Body of pancreas (tissue), 4 donors: ENCODE measurements at places on chromosomes 4 and X. TPM values are rescaled to one million over a fixed set of nuclear protein-coding genes. Genes with fewer than 3 reads are reported as not detected.

The S100P gene
- total RNA-seq, result 1.0 TPM

- no peak for DNase-seq
- H3K36me3 ChIP-seq, result no peaks in the 10 kb centered on the region
- no peak overlapping the region for H3K27ac ChIP-seq
- peaks cover 14% of the 10 kb centered on the region for H3K4me1 ChIP-seq
These were observed 107.6 kb downstream of the PDLIM5 start for GRCh38 chr4:94559351-94559806.

- peak overlapping the region; percentile 67 for H3K27ac ChIP-seq
- H3K27me3 ChIP-seq, result no peaks in the 10 kb centered on the region
- peaks cover 17% of the 10 kb centered on the region for H3K4me1 ChIP-seq
These were observed 44.4 kb upstream of the STAG2 start for GRCh38 chrX:123917069-123917468.

GRCh38 chrX:19389227-19389845, 45.6 kb downstream of the PDHA1 start:
- H3K4me1 ChIP-seq, result no peaks in the 10 kb centered on the region
- H3K36me3 ChIP-seq, result no peaks in the 10 kb centered on the region
- H3K27me3 ChIP-seq, result no peaks in the 10 kb centered on the region
- no peak for DNase-seq
- no peak overlapping the region for H3K4me3 ChIP-seq
